CD4-positive, alpha-beta T cell treated with Interleukin-12 subunit alpha and Interleukin-12 subunit beta, for 1 hour (primary cell): ENCODE measurements at places on chromosomes 1 and 21.

DNA sequence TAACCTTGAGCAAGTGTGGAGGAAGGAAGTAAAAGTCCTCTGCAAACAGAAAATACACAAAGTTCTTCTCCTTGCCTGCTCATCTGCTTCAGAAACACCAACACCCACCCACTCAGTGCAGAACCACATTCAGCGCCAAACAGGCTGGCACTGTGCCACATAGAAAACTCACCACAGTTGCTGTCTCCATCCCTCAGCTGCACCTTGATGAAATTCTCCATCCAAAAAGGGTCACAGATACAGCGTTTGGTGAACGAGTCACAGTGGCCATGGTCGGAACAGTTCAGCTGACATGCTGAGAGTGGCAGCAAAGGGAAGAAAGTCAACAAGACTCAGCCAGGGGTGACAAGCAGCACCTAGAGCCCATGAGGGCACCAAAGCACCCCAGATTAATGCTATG is 114.5 kb downstream of the KIAA0319L start:
- no peak for DNase-seq

- DNase-seq = no peak
Observed at GRCh38 chr1:51344602-51345299, 14.4 kb upstream of the TTC39A start.

GRCh38 chr1:226195144-226195543 is 8.6 kb upstream of the ACBD3 start:
- DNase-seq = no peak

- DNase-seq = no peak
Observed at GRCh38 chr1:212915245-212916091, 34.9 kb upstream of the VASH2 start.

DNA sequence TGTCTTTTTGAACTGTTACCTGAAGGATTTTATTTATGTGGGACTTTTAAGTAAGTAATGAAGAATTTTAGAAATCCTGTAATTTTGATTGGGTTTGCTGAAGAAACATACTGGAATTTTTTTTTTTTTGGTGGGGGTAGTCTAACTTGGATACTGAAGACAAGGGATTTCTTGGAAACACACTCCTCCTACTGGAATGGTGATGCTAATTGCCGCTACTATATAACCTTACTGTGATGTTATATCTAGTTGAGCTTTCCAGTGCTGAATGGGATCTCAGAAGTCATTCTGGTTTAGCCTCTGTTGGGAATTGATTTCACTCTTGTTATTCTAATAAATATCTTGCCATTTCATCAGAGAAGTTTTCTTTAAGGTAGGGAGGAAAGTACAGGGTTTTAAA is 8.4 kb downstream of the PPP2R5A start:
- DNase-seq = no peak
